ENCODE measurements at places on chromosomes 2 and 18.

GRCh38 chr2:70030724-70031420 lies 56.4 kb upstream of the PCBP1 start:
- no peak for DNase-seq

DNA sequence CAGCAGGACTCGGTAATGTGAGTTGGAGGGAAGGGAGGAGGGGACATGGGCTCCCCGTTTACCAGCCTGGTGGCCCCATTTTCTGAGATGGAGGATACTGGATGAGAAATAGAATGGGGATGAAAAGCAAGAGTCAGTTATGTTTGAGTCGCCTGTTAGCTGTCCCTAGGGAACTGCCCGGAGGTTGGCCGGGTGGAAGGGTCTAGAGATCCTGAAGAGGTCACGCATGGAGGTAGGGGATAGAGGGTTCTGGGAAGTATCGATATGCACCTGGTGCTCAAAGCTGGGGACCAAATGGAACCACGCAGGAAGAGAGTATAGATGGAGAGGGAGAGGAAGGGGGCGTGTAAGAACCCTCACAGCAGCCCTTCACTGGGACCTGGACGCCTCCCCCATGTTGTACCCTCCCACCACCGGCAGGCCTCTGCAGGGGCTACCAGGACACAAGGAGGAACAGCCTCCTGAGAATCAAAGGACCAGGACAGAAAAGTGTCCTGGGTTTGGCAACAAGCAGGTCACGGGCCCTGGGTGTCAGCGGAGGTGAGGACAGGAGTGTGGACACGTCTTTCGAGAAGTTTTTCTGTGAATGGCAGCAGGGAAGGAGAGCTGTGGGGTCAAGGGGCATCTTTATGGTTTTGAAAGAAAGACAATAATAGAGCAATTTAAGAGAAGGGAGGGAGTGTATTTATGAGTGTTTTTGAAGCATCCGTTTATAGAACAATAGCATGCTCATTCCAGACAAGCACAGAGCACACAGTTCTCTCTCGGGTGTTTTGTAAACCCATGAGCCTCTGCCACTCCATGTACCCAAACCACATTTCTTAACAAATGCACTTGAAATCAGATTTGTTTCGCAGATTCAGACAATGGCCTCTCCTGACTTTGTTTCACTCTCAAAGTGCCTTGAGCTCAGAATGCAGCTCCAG lies 132.2 kb downstream of the SMAD7 start:
- no peak for DNase-seq

DNA sequence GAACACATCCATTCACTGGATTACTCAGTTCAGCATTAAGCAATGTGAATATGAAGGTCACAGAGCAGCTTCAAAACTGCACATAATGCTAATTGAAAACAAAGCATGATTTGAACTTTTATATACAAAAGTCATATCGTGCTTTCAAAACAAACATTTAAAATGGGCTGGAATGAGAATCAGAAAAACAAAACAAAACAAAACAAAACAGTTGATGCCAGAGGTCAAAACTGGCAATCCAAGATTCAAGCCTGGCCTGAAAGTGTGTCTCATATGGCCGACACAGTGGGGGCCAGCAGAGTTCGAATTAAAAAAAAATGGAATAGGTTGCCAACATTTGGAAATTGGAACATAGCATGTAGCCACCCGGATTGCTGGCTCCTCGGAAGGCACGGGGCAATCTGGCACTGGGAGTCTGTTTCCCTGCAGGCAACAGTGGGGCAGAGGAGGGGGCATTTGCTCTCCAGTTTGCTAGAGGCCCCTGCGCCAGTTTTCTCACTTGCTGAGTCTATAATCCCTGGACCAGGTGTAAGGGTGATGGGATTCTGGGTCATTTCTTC lies 294.4 kb downstream of the ZNF521 start:
- DNase-seq, result no peak

DNA sequence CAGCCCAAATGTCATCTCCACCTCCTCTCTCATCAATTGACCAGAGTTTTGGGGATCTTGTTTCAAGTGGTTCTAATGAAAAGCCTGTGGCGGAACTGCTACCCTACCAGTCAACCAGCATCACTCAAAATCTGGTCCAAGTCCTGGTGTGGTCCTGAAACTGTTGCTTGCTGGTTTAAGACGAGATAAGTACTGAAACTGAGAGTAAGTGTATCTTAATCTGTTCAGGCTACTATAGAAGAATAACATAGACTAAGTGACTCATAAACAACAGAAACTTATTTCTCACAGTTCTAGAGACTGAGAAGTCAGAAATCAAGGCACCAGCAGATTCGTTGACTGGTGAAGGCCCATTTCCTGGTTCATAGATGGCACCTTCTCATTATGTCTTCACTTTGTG lies 879 bp upstream of the GALNT5 start:
- DNase-seq, result no peak

DNA sequence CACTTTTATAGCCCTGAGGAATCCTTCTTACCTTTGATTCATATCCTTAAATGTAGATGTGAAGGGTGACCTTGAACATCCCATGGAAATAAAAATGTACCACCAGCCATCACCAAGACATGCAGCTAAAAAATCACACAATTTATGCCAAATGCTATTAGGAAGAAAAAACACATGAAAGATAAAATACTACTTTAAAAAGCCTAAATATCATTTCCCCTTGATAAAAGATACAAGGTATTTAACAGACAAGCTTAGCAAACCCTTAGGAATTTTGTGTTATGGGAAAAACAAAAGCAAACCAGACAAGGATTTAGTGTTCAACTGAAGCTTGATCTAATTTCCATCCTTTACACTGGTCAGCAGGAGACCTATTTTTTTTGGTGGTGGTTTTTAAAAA lies 255.0 kb downstream of the ICOS start:
- DNase-seq, result no peak
